Umbilical cord (tissue), 2 donors: ENCODE measurements at places on chromosomes 5 and 9.

GRCh38 chr9:72579190-72579589 is 57.8 kb downstream of the TMC1 start:
- no peak for DNase-seq

DNA sequence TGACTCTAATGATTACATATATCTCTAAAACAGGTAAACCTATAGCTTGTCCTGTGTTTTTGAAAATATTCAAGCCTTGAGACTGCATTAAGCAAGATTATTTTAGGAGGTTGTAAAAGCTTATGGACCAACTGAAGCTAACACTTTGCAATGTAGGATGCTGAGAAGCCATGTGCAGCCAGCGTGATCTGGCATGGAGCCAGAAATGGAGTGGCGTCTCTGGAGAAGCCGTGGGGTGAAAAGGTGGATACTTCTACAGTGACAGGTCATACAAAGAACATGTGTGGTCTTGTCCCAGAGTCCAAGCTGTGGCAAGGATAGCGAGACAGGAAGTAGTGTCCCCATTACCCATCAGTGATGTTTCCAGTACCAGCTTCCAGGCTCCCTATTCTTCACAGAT is 100.8 kb upstream of the CD180 start:
- DNase-seq, result no peak

DNA sequence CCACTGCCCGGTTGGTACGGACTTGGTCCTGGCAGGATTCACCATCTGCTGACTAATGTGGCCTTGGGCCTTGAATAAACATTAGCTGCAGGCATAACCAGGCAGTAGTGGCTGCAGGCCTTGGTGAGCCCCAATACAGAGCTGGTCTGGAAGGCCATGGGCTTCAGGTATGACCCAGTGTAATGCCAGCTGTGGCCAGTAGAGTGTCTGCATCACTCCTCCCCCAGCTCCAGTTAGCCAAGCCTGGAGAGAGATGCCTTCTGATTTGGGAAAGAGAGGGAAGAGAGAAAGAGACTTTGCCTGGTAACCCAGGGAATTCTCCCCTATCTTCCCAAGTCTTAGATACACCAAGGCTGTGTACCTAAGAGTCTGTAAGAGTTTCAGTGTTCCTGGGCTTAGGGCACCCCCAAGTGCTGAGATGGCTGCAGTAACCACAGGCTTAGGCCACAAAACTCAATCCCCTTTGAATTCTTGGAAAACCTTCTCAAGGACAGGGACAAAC is 5.6 kb upstream of the C5 start:
- no peak for DNase-seq

GRCh38 chr9:135275571-135276289 is 188.3 kb downstream of the OLFM1 start:
- DNase-seq, result no peak

DNA sequence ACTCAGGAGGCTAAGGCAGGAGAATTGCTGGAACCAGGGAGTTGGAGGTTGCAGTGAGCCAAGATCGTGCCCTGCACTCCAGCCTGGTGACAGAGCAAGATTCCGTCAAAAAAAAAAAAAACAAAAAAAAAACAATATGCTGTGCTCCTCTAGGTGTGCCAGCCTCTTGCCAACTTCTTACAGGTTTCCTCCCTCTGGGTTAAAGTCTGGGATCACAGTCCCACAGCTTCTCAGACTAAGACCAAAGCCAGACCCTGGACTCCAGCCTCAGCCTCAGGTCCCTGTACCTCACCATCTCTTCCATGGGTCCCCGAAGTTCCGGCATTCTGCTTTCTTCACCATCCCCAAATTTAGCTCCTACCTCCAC is 180.8 kb upstream of the MVB12B start:
- no peak for DNase-seq

- no peak for DNase-seq
Observed at GRCh38 chr5:81513473-81513872, 119.5 kb upstream of the ACOT12 start.

- peak; percentile 69 for DNase-seq
Observed at GRCh38 chr9:31541721-31542281, 842.6 kb upstream of the ACO1 start.

- DNase-seq, result no peak
Observed at GRCh38 chr9:114077162-114077837, 800 bp downstream of the AMBP start.

GRCh38 chr9:72140586-72140985 is 8.7 kb upstream of the GDA start:
- no peak for DNase-seq

DNA sequence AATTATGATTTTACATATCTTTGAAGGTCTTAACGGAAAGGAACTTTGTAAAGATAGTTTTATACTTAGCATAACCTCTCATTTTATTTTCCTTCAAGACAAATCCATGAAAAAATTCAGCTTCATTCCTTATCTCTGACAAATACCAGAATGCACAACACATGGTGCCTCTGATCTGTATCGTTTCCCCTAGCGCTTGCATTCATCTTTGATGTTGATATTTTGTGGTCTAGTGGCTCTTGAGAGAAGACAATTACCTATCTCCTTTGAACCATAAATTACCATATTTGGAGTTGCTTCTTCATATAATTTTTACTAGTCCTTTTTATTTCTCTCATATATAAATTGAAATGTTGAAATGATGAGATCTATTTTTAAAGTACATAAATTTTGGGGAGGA is 551.3 kb downstream of the PDE4D start:
- peak; percentile 91 for DNase-seq

DNA sequence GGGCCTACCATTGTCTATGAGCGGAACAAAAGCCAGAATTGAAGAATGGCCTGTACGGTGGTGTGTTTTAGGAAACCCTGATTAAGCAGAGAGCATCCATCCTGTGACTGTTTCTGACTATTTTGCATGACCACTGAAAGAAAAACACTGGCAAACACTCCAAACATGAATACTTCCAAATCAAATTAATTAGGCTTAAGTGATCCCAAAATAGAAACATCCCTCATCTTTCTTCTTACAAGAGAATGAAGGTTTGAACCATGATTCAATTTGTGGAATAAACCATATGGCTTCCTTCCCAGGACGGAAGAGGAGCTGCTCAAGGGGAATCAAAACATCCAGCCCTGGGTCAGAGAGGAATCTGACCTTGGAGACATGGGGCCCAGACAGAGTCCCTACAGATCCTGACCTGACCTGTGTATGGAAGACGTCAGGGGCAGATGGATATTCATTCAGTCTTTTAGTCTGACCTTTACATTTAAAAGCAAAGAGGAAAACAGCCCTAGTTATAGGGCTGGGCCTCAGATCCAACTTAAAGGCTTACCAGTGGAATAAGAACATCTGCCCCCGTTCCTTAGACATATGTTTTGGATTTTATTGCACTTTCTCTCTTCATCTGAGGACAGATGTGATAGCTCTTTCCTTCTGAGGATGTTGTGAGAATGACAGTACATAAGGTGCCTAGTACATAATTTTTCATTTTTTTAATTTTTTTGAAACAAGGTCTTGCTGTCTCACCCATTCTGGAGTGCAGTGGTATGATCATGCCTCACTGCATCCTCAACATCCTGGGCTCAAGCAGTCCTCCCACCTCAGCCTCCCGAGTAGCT is 17.6 kb upstream of the RECK start:
- DNase-seq, result peak; percentile 59
